ENCODE measurements at places on chromosomes 3 and 15.

- DNase-seq = no peak
These were observed 10.9 kb downstream of the CHCHD6 start for GRCh38 chr3:126714921-126715320.

GRCh38 chr15:48469681-48470080, 138.5 kb downstream of the DUT start:
- no peak for DNase-seq

DNA sequence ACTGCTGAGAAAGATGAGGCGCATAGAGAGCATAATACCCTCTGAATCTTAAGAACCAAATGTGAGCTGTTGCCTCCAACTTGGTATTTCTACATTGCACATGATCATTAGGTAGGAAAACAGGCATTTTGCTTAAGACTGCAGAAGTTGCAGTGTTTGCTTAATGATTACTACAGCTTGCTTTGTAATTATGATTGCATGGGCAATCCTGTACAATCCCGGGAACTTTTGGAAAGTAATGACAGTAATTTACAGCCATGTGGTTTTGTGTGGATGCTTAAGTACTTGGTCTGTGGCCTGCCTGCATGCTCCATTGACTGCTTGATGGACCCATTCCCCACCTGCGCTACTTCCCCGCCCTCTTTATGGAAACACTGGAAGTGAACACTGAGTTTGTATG, 301.1 kb downstream of the DIPK2A start:
- DNase-seq = no peak

- no peak for DNase-seq
These were observed 15.8 kb downstream of the DNAH1 start for GRCh38 chr3:52331906-52332305.

- DNase-seq = no peak
These were observed 10.1 kb downstream of the LYSMD2 start for GRCh38 chr15:51727141-51727897.

- DNase-seq = no peak
These were observed 118.7 kb downstream of the NUP210 start for GRCh38 chr3:13301286-13301987.

Measured in D721Med (cell line).